ENCODE measurements at places on chromosomes 2 and 18.

GRCh38 chr2:26970244-26970927, at the start of gene MAPRE3:
Gene MAPRE3 (plus strand): TSS chr2:26970637. CDS start chr2:27022219, 51,582 bp downstream.
- DNase-seq, result peak; percentile 61

DNA sequence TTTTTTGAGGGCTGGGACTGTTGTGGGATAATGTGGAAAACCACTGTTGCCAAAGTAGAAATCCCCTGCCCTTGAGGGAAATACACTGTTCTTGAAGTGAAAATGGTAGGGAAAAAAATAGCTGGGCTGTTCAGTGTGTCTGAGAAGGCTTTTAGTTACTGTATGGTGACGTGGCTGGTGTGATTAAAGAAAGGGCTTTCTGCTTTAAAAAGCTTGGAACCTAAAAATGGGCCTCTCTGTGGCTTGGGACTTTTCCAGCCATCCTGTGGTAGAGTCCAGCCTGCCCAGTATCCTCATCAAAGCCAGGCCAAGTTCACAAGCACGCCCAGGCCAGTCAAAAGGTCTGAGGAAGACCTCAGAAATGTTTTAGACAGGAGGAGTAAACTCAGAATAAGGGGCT, 6.8 kb downstream of the MGAT5 start:
- DNase-seq, result no peak

DNA sequence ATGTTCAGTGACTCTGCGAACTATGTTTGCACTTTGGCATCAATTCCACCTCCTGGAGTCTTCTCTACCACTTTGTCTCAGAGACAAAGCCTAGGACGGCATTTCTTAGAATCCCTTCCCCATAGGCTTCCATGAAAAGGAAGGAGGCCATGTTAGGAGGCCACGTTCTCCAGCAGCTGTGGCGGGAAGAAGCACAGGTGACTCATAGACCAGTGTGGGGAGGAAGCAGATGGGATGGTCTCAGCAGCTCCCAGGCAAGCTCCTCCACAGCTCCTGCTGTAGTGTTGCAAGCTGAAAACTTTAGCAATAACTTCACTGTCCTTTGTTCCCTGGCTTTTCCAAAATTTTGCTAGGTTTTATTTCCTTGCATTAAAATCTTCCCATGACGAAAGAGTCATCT, 781.3 kb upstream of the ID2 start:
- DNase-seq, result no peak

DNA sequence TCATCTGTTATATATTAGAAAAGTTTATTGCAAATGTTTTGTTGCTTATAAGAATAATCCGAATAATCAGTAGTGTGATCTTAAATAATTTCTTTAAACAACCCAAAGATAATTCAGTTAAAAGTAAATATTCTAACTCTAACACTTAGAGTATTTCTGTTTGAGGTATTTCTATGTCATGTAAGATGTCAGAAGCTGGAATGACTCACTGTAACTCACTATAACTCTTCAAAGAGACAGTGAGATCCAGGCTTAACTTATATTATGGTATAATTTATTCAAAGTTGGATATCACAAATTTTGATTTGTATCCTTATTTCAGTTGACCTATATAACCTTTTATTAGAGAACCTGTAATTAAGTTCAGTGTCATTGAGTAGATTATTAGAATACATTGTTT, 6.9 kb downstream of the MBD5 start:
- DNase-seq, result no peak

- DNase-seq, result no peak
Observed at GRCh38 chr2:13474538-13474937, 757.8 kb downstream of the TRIB2 start.

DNA sequence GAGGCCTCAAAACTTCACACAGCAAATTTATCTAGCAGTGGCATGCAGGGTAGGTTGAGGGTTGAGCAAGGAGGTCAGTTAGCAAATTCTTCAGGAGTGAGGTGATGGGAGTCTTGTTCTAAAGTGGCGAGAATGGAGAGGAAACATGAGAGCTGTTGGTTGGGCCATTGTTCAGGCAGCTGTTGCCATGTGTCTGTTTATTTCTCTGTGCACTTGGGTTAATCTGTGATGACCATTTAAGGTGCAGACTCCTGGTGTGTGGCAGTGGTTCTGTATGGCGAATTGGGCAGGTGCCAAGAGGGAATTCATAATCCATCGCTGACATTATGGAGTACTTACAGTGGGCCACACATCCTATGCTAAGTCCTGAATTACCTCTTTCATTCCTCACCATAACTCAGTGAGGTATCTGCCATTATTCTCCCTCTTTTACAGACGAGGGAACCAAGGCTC, 30.4 kb downstream of the TMEM178A start:
- no peak for DNase-seq

DNA sequence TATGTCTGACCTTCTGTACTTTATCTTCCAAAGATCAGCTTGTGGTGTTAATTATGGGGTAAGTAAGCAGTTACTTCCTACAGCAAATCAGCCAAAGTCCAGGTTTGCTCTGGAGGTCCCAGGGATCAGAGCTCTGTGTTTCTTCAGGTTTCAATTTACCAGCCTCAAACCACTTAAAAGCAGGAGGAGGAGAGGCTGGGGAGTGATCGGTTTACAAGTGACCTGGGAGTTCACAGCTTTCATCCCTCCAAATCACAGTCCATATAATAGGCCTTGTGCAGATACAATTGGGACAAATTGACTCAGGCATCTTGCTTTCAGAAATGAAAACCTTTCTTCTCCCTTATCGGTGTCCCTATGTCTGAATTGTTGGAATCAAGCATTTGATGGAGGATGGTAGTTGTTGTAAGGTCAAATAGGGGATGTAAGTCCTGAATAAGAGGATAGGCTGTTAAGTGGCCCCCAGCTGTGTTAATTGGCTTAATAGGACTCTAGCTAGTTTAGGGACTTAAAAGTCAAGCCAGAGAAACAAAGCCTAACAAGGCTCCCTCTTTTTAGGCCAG, 188.0 kb upstream of the NT5C1B start:
- no peak for DNase-seq

DNA sequence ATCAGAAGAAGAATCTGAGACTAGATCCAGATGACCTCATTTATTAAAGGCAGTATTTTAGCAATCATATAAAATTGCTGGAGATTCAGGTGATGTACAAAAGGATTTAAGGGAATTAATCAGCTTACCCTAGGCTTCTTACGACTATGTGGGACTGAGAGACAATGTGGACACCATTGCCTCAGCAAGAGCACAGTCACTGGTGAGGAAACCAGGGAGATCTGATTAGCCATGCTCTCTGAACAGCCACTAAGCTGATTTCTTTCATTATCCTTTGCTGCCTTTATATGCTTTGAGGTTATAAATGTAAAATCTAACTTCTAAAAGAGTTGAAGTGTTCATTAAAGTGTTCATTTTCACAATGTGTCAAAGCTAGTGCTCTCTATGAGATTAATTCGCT, 22.7 kb upstream of the GULP1 start:
- no peak for DNase-seq

- no peak for DNase-seq
Observed at GRCh38 chr2:232490221-232491138, 2.8 kb upstream of the ECEL1 start.

DNA sequence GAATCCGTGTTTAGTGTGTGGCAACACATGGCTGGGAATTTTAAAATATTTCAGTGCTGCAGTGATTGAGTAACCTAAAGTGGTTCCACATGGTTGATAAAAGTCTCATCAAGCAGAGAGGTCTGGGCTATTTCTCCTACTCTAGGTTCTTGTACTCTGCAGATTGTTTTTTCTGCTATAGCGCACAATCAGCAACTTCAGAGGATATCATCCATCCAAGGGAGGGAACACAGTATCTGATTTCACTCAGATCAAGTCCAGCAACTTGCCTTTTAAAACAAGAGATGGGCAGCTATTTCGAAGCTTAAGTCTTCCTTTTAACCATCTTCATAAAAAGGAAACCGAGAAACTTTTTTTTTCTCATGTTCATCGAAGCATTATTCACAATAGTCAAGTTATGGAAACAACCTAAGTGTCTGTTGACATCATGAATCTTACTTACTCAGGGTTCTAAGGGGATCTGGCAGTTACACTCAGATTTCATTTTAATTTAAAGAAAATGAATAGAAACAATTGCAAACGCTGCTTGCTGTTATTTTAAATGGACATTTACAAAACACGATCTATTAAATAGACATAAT, 172.7 kb upstream of the TRIB2 start:
- no peak for DNase-seq

DNA sequence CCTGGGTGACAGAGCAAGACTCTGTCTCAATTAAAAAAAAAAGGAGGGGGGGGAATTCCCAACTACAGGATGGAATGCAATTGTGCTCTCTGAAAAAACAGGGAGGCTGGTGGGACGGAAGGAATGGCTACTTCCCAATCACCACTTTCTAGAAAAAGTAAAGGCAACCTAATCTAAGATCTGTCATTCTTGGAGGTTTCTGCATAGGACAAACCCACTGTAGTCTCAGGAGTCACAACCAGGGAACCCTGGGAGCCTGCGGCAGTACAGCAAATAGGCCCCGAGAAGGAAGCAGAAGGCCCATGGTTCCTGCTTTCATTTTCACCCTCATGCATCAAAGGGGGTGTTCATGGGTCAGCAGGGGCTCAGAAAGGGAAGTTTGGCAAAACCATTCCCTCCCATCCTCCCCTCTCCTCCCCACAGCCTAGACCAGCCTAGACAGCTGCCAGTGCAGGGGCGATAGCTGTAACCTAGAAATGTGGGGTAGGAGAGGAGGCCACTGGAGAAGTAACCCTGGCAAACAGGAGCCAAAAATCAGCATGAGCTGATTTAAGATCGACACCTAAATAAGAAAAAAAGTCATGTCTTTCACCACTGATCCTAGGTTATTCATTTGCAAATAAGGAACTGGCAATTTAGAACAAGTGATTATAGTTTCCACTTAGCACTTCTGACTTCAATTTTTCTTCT, 48.0 kb downstream of the TRABD2A start:
- DNase-seq, result no peak

- DNase-seq, result no peak
Observed at GRCh38 chr2:220277445-220277975, 650.1 kb downstream of the SLC4A3 start.

- no peak for DNase-seq
Observed at GRCh38 chr2:158931572-158931971, 36.9 kb upstream of the TANC1 start.

- no peak for DNase-seq
Observed at GRCh38 chr2:156476021-156476849, 40.1 kb downstream of the GPD2 start.

- no peak for DNase-seq
Observed at GRCh38 chr2:170719810-170720209, 4.7 kb downstream of the SP5 start.

- no peak for DNase-seq
Observed at GRCh38 chr2:201185863-201186262, 2.9 kb downstream of the CASP10 start.

DNA sequence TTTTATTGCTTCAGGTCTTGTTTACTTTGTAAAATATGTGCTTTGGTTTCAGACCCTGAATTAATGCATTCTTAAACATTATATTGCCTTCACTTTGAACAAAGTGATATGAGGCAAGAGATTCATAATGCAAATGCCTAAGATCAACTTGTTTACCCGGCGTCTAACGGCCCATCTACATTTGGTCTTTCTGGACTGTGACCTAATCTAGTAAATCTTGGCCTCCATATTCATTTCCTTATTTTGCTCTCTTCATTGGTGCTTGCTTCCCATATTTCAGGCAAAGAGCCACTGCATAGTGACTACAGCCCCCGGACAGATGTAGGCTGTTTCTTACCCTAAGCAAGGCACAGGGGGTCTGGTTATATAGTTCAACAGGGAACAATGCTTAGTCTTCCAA, 53.0 kb upstream of the SLC39A10 start:
- DNase-seq, result no peak

DNA sequence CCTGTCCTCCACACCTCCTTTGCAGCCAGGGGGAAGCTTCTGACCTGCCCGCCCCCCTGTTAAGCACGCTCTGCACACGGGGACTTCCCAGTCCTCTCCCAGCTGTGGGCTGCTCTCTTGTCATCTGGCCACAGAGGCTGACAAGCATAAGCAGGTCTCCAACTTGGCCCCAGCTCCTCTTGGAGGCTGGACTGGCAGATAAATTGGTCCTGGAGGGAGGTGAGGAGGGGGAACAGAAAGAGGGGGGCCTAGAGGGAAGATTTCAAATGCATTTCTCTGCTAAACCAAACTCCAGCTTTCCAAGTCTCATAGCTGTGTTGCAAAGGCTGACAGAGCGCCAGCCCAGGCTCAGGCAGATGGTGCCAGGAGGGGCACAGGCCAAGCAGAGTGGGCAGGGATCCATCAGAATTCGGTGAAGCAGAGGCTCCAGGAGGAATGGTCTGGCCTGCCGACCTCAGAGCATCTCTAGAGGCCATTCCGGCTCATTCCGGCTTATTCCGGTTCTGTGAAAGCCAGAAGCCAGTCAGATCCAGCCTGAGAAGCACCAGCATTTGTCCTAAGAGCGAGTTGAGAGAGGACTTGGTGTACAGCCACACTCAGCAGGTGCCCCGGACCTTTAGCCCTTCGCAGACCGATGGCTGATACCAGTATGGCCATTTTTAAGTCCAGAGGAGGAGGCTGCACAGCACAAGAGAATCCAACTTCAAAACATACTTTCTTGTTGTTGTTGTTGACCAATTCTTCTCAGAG, 508.9 kb upstream of the MYT1L start:
- no peak for DNase-seq

DNA sequence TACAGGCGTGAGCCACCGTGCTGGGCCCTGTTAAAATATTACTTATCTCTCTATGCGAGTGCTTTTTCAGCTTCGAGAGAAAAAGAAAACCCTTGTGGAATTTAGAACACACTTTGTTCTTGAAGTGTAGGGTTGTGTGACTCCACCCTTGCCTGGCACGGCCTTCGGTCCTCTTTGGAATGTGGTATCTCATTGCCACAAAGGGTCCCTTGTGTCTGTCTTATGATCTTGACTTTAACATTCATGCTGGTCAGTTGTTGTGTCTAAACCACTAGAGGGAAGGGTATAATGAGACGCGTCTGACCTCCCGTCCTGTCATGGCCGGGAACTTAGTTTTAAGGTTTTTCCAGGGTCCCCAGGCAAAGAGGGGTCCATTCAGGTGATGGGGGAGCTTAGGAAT, 246.4 kb downstream of the VAPA start:
- no peak for DNase-seq

GRCh38 chr2:152421521-152422370, 86.8 kb downstream of the FMNL2 start:
- DNase-seq, result no peak

GRCh38 chr2:57453945-57454344, 592.7 kb upstream of the VRK2 start:
- no peak for DNase-seq

GRCh38 chr2:29262681-29263260, 147.6 kb downstream of the CLIP4 start:
- DNase-seq, result no peak

- DNase-seq, result no peak
Observed at GRCh38 chr2:173881461-173881860, 83.7 kb downstream of the SP3 start.

GRCh38 chr2:45759310-45759851, 107.9 kb downstream of the PRKCE start:
- DNase-seq, result no peak

DNA sequence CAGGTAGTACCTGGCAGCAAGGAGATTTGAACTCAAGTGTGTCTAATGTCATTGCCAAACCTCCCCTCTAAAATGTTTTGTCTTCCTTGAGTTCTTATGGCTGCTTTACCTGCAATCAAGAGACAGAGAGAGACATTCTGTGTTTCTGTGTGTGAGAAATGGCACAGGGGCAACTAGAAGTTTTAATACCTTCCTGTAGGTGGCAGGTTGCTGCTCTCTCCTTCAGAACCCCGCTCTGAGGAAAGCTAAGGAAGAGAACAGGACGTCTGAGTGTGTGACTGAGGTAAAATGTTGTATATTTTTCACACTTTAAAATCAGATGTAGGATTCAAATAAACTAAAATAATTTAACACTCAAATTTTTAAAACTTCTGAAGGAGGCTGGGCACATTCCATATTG, 19.2 kb downstream of the DTNA start:
- DNase-seq, result no peak

GRCh38 chr2:164055623-164056022, 319.8 kb upstream of the FIGN start:
- no peak for DNase-seq

All from stimulated activated CD8-positive, alpha-beta memory T cell treated with anti-CD3 and anti-CD28 coated beads, Interleukin-15, amount 100 ng/mL, for 4 hours (primary cell).